ENCODE measurements at places on chromosomes 5 and 9.

DNA sequence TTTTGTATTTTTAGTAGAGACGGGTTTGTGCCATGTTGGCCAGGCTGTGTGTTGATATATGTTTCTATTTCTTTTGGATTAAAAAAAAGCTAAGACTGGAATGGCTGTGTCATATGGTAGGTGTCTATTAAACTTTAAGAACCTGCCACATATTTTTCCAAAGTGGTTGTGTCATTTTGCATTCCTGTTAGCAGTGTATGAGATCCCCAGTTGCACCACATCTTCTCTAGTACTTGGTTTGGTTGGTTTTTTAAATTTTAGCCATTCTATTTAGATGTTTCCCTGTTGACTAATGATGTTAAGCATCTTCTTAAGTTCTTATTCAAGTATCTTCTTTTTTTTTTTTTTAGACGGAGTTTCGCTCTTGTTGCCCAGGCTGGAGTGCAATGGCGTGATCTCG lies 36.2 kb upstream of the MEGF9 start:
- DNase-seq: no peak

GRCh38 chr5:58786035-58786434 lies 203.2 kb downstream of the RAB3C start:
- DNase-seq: no peak

DNA sequence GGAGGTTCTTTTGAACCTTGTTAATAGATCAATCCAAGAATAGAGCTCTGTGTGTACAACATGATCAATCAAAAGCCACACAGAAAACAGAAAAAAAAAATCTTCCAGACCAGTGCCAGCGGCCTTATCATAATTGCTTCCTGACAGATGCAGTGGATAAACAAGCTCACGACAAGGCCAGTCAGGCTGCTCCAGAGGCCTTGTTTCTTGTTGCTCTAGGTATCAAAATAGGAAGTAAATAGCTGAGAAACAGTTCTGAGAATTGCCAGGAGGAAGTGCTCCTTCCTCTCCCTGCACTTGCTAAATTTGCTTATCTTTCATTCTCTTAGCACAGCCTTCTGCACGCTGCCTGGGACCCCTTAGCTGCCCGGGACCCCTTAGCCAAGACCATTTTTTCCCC lies 199.0 kb upstream of the TARS1 start:
- no peak for DNase-seq

- no peak for DNase-seq
These were observed 52.5 kb upstream of the C9orf72 start for GRCh38 chr9:27625751-27626150.

DNA sequence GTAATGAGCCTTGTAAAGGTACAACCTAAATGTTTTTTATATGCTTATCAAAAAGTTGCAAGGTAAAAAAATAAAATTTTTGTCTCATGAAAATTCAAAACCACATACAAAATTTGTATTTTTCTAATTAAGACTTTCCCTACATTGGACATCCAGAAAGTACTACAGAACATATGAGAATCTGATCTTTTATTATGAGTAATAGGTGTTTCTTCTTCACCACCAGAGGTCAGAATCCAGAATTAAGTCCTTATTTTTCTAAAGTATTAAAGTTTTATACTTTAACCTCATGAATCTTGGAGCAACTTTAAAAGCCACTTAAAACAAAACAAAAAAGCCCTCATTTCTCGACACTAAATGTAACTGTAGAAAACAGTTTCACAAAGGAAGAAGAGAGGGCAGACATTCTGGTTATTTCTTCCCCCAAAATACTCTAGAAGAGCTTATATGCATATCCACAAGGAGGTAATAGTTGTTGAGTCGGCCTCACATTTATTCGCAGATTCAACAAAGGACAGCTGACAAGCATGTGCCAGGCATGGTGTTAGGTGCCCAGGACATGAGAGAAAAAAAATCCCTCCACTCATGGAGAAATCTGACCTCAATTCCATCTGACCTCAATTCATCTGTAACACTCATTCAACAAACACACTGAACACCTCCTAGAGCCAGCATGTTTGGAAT lies 69.3 kb downstream of the MLLT3 start:
- DNase-seq: no peak
